T-helper 22 cell (primary cell): ENCODE measurements at places on chromosomes 1 and 21.

DNA sequence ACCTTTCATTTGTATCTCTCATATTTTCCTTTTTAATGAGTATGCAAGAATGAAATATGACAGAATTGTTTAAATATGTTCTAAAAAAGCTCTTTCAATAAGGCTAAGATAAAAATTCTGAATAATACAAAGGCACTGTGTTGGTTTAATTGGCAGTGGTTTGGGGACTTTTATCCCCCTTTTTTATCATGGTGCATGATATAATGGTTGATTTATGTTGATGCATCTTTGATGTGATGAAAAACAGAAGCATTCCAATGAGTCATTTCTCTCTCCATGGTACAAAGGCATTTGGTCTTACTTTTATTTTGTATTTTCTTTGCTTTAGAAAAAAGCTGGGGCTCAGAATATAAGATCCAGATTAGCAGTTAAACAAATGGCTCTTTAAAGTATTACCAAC is 127.2 kb upstream of the GREM2 start:
- no peak for DNase-seq

- no peak for DNase-seq
These were observed 1.7 kb upstream of the MECR start for GRCh38 chr1:29232387-29232786.

GRCh38 chr1:2385606-2386280 is 5.6 kb downstream of the MORN1 start:
- DNase-seq = no peak

DNA sequence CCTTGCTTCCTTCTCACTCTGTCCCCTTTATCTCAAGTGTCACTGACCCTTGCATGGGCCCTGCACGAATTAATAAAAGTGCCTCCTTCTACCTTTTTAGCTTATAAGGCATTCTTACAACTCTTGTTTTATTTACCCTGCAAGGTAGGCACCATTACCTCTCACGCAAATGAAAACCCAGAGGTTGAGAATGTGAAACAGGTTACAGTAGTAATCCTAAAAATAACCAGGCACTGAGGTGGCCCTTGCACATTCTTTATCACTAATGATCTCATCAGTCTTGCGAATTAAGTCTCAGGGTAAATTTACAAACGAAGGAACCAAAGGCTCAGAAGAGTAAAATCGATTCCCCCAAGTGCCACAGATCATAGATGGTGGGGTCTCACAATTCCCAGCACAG is 3.7 kb downstream of the GLIS1 start:
- no peak for DNase-seq

GRCh38 chr1:222557148-222557547 is 9.2 kb upstream of the HHIPL2 start:
- no peak for DNase-seq

- no peak for DNase-seq
These were observed 124.8 kb downstream of the AK5 start for GRCh38 chr1:77406661-77407060.

GRCh38 chr1:198423673-198424072 is 116.8 kb downstream of the ATP6V1G3 start:
- DNase-seq = no peak

- no peak for DNase-seq
These were observed 55.4 kb upstream of the KIF26B start for GRCh38 chr1:245099401-245099800.

- DNase-seq = no peak
These were observed 11.3 kb upstream of the MRPL55 start for GRCh38 chr1:228120351-228120750.

- no peak for DNase-seq
These were observed 88.7 kb upstream of the SIM2 start for GRCh38 chr21:36610201-36610600.

DNA sequence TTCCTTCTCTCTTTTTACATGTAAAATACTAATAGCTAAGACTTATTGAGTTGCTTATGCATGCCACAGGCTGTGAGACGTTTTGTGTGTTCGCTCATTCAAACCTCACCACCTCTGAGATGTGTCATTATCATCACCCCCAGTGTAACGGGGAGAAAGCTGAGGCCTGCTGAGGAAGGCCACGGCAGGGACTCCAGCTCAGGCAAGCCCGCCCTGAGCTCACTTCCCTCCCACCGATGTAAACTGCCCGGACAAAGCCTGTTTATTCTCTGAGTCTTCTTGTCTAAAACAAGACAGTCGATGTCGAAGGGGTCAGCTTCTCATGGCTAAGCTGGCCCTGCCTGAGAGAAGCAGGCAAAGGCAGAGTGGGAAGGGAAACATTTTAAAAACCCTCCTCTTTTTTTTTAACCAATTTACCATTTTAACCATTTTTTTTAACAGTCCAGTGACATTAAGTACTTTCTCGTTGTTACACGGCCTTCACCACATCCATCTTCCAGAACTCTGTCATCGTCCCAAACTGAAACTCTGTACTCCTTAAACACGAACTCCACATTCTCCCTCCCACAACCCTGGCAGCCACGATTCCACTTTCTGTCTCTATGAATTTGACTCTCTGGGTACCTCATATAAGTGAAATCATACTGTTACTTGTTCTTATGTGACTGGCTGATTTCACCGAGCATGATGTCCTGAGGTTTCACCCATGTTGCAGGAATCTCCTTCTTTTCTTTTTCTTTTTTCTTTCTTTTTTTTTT is 204.8 kb upstream of the GALNT2 start:
- no peak for DNase-seq

- no peak for DNase-seq
These were observed 192.7 kb upstream of the KIAA0040 start for GRCh38 chr1:175385316-175385715.

DNA sequence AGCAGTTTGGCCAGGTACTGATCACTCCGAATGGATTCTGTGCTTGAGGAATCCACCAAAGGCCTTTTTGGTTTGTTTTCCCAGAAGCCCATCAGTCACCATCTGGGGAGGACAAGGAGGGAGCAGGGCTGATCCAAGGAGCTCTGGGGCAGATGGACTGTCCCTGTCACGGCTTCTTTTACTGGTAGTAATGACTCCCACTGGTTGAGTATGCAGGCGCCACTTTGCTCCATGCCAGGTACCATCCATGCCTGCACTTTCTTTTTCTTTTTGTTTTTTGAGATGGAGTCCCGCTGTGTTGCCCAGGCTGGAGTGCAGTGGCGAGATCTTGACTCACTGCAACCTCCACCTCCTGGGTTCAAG is 101.7 kb downstream of the UBIAD1 start:
- no peak for DNase-seq

- DNase-seq = no peak
These were observed 2.6 kb upstream of the PYCR2 start for GRCh38 chr1:225926551-225927113.

DNA sequence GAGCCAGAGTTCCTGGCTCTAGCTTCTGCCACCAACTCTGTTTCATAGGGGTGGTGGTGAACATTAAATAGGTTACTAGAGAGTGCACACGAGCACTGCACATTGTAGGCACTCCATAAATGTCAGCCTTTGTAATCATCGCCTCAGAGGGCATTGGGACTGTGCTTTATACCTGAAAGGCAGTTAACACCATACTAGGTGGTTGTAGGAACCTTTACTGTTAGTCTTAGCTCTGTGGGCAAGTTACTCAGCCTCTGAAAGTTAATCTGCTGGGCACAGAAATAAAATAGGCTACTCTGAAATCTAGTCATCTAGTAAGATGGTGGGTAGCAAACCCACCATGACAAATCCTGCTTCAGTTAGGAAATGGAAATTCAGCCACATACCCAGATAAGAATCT is 37.6 kb downstream of the ARID1A start:
- no peak for DNase-seq

- no peak for DNase-seq
These were observed 685 bp upstream of the SYT6 start for GRCh38 chr1:114154146-114154962.

DNA sequence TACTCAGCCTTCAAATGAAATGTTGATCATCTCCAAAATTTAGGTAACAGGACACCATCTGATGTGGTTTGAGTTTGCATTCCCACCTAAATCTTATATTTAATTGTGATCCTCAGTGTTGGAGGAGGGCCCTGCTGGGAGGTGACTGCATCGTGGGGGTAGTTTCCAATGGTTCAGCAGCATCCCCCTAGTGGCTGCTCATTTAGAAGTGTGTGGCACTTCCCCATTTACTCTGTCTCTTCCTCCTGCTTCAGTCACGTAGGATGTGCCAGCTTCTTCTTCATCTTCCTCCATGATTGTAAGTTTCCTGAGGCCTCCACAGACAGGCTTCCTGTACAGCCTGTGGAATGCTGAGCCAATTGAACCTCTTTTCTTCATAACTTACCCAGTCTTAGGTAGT is 731.2 kb downstream of the USP25 start:
- DNase-seq = no peak

DNA sequence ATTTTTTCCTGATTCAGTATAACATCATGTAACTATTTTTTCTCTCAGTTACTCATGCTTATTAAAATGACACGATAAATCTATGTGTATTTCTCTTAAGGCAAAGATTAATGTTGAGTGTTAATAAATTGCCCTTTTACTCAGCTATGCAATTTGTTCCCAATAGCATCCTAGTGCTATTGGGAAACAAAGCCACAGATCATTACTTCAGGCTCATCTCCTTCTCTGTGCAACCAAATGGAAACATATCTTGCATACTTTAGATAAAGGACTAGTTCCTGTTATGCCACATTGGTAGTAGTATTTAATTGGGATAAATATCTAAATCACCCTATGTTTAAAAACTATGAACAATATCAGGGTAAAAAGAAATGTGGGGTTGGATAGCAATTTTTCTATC is 106.2 kb downstream of the PLPPR4 start:
- no peak for DNase-seq

GRCh38 chr1:44114098-44114497 is 4.5 kb upstream of the KLF17 start:
- DNase-seq = no peak

DNA sequence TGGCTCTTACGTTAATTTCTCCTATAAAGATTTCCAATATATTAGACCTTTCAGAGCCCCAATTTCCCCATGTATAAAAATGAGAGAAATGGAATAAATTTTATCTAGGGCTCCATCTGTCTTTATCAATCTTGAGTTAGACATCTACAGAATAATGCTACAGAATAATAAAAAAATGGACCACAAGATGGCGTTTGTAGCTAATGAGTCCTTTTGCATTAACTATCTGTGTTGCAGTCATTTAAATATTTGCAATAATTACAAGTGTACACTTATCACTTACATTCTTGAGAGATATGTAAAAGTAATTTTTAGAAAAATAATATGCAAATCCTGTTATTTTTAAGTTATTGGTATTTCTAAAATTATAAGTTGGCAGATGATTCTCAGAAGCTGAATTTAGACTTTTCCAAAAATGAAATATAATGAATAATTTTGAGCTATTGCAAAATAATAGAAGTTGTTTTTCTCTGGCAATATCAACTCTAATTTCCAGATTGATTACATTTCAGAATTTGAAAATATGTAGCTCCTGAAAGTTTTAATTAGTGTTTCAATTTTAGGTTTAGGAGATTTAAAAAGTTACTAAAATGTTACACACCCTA is 87.7 kb downstream of the SNX7 start:
- DNase-seq = no peak

DNA sequence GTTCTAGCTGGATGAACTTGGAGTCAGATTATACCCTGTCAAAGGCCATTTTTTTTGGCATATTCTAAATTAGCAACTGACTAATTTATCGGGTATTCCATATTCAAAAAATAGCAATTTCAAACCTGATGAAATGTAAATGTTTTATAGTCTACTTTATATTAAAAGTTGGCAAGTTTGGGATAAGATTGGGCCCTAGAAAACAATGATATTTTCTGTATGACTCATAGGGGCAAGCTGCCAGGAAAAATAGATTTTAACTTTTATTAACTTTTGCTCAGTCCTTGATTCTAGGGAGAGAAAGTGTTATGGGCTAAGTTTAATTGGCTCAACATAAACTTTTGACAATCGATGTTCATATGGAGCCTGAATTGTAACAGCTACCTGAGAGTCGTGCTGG is 576.9 kb upstream of the B3GALT2 start:
- no peak for DNase-seq

DNA sequence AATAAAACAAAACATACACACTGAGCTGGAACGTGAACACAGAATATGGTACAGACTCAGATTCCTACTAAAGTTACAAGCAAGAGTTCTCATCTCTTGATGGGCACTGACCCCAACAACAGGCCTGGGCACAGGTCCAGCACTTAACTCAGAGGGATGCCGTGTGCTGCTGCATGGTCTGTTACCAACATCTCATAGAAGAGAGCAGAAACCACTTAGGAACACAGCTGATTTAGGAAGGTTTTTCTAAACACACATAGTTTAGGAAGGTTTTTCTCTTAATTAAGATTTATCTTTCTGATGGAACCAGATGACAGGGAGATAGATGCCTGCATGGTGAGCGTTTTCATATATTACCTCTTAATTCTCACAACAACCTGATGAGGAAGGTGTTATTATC is 1.5 kb downstream of the GCLM start:
- no peak for DNase-seq

- no peak for DNase-seq
These were observed 211.9 kb downstream of the AKT3 start for GRCh38 chr1:243638186-243638585.

GRCh38 chr1:238562341-238562740 is 671.6 kb upstream of the ZP4 start:
- DNase-seq = no peak

DNA sequence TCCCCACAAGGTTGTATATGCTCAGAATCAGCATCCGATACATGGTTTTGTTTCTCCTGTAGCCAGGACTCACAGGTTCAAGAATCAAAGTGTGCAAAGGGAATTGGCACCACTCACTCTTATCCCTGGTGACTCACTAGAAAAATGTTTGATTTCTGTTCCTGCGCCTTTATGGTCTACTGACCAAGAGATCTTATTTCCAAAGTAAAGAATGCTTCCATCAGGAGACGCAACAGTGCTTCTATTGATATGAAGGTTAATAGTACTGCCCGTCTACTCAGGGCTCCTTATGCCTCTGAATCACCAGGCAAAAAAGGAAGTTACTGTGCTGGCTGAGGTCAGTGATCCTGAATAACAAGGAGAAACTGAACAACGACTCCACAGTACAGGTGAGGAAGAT is 1392.0 kb upstream of the PRMT6 start:
- DNase-seq = no peak

DNA sequence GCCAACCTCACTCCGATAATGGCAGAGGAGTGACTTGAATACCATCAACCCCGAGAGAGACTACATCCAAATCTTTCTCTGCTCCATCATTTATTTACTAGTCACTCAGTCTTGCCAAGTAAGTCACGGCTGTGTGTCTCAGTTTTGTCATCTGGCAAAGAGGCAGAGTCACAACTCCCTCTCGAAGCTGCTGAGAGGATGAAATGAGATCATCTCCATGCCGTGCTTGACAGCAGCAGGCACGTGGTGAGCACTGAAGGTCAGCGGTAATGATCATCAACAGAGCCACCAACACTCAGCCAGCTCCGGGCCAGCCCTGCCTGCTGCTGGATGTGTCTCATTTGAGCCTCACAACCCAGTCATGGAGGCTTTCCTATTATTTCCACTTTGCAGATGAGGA is 19.9 kb downstream of the ALDH4A1 start:
- no peak for DNase-seq

GRCh38 chr1:212794561-212795014 is 2.9 kb downstream of the TATDN3 start:
- no peak for DNase-seq

- no peak for DNase-seq
These were observed 419.3 kb downstream of the ZP4 start for GRCh38 chr1:237471377-237471776.

- no peak for DNase-seq
These were observed 222.0 kb downstream of the KAZN start for GRCh38 chr1:14820295-14821085.

- DNase-seq = no peak
These were observed 16.5 kb downstream of the ACOT11 start for GRCh38 chr1:54564312-54565112.

GRCh38 chr1:117295001-117295400 is 72.2 kb upstream of the MAN1A2 start:
- no peak for DNase-seq
